Cortex of kidney (tissue), 1 donor: ENCODE measurements at places on chromosomes 1 and 21.

DNA sequence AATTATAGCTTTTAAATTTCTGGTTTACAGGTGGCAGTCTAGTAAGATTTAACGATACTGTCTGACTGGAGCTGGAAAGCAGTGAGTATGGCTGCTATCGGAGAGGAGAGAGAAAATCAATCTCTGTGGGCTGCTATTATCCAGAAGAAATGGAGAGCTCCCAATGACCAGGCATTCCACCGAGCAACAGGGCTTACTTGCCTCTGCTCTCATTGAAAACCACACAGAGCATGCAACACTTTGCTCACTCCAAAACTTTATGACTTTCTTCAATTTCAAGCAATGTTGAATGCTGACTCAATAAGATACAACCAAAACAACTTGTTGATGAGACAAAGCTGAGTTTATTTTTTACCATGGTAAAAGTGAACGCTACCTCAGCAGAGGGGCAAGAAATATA, 337.0 kb upstream of the NCAM2 start:
- DNase-seq: no peak

GRCh38 chr1:27545876-27546275, 55.9 kb upstream of the WASF2 start:
- DNase-seq: no peak

- DNase-seq: no peak
Measured at GRCh38 chr1:43945674-43946235, 995 bp upstream of the IPO13 start.

- DNase-seq: no peak
Measured at GRCh38 chr1:92705446-92705845, 79.5 kb downstream of the EVI5 start.

DNA sequence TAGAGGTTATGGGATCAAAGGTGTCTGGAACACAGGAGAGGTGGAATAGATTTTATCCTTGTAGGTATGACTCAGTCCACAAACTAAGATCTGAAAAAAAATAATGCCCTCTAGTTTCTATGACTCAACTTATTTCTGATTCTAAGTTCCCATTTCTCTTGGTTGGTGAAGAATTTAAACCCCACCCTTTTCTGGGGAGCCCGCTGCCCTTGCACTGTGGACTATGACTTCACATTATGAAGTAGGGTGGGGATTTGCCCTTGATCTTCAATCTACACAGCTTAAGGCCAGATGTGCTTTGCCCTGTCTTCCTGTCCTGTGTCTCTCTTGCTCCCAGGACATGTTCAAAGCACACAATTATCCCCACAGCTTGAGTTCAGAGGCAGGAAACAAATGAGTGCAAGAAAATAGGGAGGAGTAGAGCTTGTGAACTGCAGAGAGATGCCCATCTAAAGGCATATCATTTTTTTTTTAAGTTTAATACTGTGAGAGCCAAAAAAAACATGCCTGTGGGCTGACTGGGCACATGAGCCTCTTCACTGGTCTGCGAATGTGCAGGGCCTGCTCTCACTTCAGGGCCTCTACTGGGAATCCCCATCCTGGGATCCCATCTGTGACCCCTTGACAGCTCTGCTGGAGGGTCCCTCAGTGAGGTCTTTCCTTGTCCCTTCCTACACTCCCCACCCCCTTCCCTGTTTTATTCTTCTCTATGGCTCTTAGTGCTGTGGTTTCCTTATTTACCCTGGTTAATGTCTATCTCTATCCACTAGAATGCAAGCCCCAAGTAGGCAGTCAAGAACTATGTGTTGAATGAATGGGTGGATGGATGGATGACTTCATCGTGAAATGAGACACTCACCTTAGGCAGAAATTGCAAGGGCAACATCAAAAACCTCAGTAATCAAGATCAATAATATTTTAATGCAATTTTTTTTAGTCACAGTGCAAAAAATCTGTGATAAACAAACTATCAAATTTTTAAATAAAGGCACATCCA, 61.5 kb downstream of the CD58 start:
- no peak for DNase-seq

DNA sequence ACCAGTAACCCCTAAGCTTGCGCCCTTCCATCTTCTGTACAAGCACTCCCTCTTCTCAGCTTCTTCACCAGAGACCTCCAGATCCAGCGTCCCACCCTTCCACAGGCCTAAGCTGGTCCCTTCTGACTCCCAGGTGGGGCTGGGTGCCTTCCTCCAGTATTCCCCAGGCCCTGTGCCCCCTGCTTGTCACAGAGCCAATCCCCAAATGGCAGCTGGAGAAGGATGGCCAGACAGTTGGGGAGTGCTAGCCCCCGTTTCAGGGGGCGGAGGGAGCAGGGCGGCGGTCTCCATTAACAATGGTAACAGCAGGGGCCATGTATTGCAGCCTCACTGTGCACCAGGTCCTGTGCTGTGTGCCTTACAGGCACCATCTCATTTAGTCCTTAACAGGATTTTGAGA, 85.7 kb downstream of the KCNN3 start:
- no peak for DNase-seq

- no peak for DNase-seq
Measured at GRCh38 chr1:57616921-57617320, 193.1 kb upstream of the DAB1 start.

DNA sequence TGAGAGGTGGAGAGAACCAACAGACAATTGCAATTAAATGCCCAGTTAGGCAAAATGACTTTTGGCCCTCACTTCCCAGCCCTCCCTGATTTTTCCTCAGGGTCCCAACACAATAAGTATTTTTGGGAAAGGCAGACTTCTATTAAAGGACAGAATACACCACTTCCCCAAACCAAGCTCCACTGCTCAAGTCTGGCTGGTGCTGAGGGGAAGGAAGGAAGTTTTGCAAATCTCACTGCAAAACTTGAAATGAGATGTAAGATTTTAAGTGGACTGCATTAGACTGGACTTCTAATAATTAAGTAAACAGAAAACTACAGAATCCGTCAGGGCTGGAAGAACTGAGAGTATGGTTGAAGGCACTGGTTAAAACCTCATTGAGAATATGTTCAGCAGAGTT, 32.2 kb upstream of the CD1D start:
- no peak for DNase-seq

DNA sequence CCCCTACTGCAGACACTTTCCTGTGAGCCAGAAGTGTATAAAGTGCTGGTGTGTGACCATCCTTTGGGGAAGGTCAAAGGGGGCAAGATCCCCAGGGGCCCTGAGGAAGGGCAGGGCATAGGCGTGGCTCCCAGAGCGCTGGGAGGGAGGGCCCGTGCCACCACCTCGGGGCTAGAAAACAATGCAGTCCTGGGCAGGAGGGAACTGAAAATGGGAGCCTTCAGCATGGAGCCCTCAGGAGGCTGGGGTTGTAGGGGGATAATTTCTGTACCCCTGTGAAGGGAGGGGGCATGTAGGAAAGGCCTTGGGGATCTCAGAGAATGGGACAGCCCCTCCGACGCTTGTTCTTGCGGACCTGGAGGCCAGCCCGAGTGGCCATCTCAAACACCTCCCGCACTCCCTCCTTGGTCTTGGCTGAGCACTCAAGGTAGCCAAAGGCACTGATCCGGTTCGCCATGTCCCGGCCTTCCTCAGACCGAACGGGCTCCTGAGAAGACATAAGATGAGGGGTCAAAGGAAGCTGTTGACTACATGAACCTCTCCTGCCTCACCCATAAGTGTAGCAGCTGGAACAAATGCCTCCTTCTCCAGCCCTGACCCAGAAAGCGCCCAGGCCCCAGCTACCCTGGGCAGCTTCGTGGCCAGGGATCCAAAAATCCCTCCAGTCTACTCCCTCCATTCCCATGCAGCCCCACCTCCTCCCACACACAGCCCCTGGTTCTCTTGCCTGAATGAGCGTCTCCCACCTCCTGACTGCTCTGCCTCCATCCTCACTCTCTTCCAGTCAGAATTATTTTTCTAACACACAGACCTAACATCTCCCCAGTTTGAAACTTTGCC, 5.5 kb downstream of the RHOC start:
- no peak for DNase-seq

GRCh38 chr1:44076066-44076465, 42.6 kb upstream of the KLF17 start:
- DNase-seq: no peak

GRCh38 chr1:109621379-109622136, 1.9 kb downstream of the AMPD2 start:
- no peak for DNase-seq

DNA sequence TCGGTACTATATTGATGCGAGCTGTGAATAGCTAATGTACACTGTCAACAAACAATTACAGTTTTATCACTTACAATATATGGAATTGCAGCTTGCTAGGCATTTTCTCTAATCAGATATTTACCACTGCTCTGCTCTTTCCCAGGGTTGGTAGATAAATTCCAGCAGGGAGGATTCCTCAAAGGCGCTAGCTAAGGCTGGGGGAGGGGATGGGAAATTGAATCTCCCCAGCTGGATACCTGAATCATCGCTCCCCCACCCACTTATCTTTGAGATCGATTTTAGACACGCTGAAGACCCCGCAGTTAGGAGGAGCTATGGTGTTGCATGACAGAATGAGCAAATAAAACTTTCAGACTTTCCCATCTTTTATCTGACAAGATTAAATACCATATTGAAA, 127.2 kb downstream of the CSMD2 start:
- DNase-seq: no peak

GRCh38 chr21:36879827-36880226, 86.6 kb downstream of the HLCS start:
- no peak for DNase-seq

DNA sequence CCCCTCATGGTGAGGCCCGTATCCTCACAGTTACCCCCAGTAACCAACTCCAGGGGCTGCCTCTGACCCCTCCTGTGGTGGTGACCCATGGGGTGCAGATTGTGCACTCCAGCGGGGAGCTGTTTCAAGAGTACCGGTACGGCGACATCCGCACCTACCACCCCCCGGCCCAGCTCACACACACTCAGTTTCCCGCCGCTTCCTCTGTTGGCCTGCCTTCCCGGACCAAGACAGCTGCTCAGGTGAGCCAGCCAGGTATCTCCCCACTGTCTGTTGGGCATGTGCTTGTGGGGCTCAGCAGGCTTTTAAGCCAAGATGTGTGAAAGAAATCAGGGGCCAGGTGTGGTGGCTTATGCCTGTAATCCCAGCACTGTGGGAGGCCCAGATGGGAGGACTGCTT, 39.9 kb downstream of the ZBTB17 start:
- DNase-seq: no peak

GRCh38 chr1:112744009-112744578, 29.0 kb upstream of the PPM1J start:
- no peak for DNase-seq

- DNase-seq: no peak
Measured at GRCh38 chr1:31705080-31705866, 1.5 kb upstream of the COL16A1 start.

- DNase-seq: no peak
Measured at GRCh38 chr1:65490231-65491009, 70.0 kb downstream of the LEPR start.

DNA sequence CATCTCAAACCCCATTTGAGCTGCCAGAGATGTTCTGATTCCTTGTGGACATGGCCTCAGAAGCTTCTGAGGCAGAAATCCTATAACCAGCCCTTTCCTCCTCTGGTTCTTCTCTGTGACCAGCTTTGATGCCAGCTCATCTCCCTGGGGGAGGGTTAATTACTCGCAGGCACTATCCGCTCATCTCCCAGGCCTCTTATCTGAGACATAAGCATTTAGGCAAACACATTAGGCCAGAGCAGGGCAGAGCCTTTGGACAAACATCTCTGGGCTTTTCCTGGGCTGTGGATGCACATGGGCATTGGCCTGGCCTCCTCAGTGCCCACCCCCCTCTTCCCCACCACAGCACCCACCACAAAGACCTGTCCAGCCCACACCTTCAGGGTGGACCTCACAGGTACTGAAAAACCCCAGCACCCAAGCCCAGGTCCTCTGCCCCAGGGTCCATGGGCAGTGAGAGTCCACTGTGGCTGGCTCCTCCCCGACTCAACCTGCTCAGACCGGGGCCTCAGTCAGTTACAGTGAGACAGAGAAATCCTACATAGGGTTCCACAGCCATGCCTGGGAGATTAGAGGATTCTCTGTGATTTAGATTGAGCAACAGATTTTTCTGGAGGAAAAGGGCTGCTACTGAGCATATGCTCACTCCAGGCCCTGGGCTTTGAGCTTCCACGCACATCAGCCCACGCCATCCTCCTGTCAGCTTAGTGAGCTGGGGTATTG, 26.9 kb downstream of the IGSF21 start:
- no peak for DNase-seq

GRCh38 chr1:225965231-225965630, 24.2 kb upstream of the LEFTY2 start:
- no peak for DNase-seq

DNA sequence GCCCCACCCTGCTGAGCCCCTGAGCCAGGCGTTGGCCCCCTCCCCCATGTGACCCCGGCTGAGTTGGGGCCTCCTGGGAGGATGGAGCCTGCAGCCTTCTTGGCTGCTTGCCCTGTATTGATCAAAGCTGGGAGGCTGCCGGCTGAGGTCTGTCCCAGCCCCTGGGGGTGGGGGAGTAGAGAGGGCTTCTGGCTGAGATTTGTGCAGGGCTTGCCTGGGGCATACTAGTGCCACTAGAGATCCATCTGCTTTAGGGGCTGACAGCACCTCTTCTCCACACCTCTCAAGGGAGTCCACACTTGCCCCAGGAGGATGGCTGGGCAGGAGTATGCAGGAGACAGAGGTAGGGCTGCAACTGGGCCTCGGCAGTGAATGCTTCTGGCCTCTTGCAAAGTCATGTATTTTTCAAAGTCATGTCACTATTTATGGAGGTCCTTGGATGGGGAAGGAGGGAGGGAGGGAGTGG, 53.6 kb upstream of the SSBP3 start:
- DNase-seq: no peak

DNA sequence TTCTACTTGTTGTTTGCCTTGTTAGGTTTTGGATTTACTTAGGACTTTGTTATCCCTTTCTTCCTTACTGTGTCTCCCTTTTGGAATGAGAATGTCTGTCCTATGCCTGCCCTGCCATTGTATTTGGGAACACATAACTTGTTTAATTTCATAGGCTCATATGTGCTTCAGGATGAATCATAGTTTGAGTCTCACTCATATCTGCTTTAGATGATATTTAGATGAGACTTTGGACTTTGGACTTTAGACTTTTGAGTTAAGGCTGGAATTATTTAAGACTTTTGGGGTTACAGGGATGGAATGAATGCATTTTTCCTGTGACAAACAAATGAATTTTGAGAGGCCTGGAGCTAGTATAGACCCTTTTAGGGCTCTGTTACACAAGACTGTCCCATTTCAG, 33.4 kb downstream of the PSMG1 start:
- DNase-seq: no peak
